NCI-H510A treated with DMSO at 0.1 percent for 48 hours (cell line): ENCODE measurements at places on chromosomes 6 and 20.

GRCh38 chr20:51633430-51633829 lies 90.9 kb upstream of the NFATC2 start:
- DNase-seq, result no peak

DNA sequence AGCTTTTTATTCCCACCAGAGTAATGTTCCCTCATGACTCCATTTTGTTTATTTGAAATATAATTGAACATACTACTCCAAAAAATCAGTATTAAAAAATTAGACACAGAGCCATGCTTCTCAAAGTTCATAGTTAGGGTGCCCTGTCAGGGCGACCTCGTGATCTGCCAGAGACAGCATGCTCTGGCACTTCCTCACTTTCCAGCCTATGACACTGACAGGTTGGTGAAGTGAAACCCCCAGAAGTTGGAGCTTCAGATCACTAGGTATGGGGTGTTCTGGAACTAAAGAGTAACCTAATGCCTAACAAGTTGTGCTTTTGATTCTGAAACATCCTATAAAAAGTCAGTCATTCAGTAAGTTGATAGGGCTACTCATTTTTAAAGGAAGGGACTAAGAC lies 93.0 kb downstream of the TBC1D7 start:
- no peak for DNase-seq

DNA sequence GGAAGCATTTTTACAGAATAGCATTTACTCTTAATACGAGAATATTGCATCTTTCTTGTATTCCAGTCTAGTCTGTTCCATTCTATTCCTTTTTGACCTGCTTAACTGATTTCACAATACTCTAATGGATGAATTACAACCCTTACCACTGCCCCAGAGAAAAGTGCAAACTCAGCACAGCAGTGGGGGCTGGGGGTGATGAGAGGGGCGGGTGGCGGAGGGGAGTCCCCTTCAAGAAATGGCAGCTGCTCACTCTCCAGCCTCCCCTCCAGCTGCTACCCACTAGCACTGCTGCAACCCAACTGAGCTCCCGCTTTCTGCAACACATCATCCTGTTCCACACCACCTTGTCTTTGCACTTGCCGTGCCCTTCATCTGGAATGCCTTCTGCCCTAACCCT lies 30.1 kb downstream of the PIM1 start:
- DNase-seq, result no peak

DNA sequence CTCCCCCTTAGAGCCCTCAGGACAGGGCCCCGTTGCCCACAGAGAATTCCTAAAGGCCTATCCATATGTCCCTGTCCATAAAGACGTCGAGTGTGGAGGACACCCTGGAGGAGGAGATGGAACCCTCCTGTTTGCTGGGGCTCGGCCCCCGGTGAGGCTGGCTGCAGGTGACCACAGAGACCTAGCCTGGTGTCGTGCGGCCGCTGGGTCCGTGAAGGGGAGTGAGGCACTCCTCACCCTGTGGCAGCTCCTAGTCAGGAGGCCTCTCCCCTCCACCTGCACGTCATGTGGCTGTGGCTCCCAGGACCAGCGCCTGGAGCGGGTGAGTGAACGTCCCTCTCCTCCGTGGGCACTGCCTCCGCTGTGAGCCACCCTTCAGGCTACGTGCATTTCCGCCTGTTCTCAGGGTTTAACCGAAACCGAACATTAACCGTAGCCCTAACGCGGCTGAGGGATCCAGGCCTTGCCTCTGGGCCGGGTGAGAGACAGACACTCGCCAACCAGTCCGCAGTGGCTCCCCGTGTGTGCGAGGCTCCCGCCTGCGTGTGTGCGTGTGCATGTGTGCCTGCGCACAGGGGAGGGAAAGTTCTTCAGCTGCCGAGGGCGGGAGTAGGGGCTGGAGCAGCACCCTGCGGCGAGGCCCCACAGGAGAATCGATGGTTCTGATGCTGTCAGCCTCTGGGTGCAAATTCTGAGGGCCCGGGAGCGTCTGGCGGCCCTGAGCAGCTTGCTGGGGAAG lies 5.9 kb upstream of the TCEA2 start:
- no peak for DNase-seq

DNA sequence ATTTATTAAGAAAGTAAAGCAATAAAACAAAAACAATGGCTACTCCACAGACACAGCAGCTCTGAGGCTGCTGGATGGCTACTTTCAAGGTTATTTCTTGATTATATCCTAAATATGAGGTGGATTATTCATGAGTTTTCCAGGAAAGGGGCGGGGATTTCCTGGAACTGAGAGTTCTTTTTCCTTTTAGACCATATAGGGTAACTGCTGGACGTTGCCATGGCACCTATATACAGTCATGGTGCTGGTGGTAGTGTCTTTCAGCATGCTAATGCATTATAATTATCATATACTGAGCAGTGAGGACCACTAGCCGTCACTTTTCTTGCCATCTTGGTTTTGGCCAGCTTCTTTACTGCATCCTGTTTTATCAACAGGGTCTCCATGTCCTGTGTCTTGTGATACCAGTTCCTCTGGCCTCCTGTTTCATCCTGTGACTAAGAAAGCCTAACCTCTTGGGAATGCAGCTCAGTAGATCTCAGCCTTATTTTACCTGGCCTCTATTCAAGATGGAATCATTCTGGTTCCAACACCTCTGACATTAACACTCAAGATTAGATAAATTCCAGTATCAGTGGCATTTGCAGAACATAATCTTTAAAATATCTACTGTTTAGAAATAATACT lies 32.3 kb upstream of the TRDN start:
- no peak for DNase-seq

GRCh38 chr20:19249106-19249879 lies 36.9 kb downstream of the SLC24A3 start:
- no peak for DNase-seq

- no peak for DNase-seq
Measured at GRCh38 chr6:16659466-16660156, 101.6 kb downstream of the ATXN1 start.

- DNase-seq, result no peak
Measured at GRCh38 chr20:18645851-18646250, 58.0 kb downstream of the DTD1 start.

DNA sequence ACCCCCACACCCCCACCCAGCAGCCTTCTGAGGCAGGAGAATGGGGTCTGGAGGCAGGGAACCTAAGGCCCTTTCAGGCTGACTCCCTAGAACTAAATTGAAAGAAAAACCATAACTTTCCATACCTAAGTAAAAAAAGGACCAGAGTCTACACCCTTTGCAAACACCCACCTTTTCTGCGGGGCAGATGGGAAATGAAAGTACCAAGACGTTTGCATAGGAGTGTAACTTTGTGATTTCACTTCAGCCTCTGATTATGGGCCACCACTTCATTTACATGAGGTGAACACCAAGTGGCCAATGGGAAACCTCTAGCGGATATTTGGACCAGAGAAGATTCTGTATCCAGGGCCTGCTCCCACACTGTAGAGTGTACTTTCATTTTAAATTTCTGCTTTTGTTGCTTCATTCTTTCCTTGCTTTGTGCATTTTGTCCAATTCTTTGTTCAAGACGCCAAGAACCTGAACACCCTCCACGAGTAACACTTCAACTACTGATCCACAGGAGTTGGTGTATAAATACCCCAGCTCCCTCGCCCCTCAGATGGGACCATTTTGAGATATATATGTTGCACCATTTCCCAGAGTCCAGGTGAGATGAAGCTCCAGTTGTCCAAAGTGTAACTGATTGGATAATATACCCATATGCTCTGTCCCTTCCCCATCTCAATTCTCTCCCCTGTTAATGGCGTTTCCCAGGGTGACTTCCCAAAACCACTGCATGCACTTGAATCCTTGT lies 18.9 kb upstream of the SRSF6 start:
- DNase-seq, result no peak

DNA sequence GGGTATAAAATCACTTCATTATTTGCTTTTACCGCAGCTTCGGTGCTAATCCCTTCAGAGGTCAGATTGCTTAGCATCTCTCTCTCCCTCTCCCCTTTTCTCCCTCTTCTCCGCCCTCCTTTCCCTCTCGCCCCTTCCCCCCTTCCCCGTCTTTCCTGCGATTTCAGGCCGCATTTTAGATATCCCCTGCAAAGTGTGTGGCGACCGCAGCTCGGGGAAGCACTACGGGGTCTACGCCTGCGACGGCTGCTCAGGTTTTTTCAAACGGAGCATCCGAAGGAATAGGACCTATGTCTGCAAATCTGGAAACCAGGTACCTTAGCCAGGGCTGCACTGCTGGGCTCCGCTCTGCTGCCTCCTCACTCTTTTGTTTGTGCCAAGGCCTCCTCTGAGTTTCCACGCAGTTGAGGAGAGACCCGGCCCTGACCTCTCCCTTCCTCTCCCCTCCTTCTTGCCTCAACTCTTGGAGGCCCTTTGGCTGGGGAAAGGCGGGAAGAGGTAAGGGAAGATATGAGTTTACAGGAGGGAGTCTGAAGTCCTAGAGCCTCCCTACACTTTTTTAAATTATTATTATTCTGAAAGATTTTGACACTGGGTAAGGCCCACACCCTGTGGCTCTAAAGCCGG lies 5.6 kb downstream of the NR2E1 start:
- no peak for DNase-seq

DNA sequence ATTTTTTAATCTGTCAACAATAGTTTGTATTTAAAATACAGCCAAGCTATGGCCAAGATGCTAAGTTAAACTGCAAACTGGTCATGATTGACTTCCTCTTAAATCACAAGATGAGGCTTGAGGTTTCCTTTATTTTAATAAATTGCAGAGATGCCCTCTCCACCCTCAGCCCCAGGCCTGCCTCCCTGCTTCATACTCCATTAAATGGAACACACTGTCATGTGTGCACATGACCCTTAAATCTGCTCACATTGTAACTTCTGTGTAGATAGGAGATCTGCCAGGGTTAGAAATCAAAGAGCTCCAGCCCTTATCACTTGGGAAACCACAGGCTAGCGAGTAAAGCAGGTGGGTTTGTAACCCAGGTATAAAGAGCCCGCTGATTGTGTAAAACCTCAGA lies 20.8 kb downstream of the DUSP22 start:
- no peak for DNase-seq

- DNase-seq, result no peak
Measured at GRCh38 chr6:152941746-152942145, 41.1 kb downstream of the FBXO5 start.

GRCh38 chr20:63878899-63879663 lies 14.0 kb downstream of the TPD52L2 start:
- no peak for DNase-seq

GRCh38 chr20:33859157-33859695 lies 48.1 kb downstream of the CHMP4B start:
- DNase-seq, result no peak

- DNase-seq, result peak; percentile 62
Measured at GRCh38 chr20:33299111-33299603, 16.1 kb downstream of the BPIFB1 start.

DNA sequence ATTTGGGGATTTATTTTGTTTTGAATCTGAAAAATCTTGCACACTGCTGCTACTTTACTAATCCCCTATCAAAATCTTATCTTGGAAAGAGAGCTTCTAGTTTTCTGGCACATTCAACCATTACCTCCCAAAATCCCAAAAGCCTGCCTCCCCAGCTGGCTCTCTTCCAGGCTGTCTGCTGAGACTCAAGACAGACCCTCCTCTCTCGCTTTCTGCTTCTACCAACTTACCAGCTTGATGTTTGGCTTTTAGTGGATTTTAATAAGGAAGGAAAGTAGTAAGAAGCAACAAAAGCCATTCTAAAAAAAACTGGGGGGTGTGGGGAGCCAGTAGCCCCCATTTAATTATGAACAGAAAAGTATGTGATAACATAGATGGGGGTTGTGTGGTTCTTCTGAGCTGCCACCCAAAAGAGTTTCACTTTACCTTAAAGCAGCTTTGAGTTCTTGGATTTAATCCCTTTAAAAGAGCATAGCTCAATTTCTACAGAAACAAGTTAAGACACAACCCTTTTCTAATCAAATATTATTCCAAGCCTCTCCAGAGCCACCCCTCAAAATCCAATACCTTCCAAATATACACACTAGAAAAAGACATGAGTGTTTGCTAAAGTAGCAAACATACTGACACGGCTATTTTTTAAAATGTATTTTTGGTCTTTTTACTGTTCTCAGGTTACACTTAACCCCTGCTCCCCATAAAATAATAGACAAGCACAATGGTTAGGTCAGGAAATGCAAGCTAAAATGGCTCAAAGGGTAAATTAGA lies 71.7 kb downstream of the ATP9A start:
- peak; percentile 56 for DNase-seq

GRCh38 chr6:42332916-42333315 lies 115.3 kb upstream of the MRPS10 start:
- DNase-seq, result no peak

DNA sequence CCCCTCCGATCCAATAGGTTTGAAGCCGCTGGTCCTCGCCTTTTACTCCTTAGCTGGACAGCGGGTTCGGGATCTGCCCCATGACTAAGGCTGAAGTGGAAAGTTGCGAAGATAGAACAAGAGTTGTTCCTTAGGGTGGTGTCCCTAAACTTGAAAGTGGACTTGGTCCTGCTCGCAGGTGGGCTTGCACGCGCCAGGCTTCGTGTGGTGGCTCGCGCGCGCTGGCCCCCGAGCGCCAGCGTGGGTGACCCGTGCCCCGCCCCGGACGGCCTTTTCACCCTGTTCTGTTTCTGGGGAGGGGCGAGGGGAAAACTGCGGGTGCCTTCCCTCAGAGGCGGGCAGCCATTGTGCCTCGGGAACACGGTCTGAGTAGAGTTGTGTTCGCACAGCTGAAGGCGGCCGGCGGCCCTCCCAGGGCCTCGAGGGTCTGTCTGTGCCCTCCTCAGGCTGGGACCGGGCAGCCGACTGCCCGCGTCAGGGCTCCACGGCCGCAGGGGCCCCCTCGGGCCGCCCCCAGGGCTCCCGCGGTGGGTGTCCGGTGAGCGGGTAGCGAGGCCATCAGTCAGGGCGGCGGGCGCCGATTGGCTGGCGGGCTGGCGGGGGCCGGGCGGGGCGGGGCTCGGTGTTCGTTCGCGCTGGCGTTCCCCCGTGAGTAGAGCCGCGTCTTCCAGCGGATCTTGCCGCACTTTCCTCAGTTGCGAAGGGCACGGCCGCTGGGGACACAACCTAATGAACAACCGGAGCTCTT lies 33.0 kb downstream of the RREB1 start:
- DNase-seq, result peak; percentile 47

DNA sequence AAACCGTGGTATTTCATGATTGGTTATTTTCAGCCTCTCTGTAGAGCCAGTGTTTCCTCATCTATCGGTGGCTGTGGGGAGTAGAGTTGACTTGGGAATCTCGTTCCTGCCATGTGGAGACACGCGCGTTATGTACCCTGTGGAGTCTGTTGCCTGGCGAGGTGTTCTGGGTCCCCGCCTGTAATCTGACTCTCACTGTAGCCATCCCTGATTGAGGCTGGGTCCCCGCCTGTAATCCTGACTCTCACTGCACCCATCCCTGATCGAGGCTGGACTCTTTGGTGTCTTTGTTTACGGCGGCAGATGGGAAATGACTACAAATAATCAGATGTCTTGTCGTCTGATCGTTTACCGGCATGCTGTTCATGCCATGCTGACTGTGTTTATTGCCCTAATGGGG lies 153.9 kb downstream of the DTNBP1 start:
- DNase-seq, result no peak

DNA sequence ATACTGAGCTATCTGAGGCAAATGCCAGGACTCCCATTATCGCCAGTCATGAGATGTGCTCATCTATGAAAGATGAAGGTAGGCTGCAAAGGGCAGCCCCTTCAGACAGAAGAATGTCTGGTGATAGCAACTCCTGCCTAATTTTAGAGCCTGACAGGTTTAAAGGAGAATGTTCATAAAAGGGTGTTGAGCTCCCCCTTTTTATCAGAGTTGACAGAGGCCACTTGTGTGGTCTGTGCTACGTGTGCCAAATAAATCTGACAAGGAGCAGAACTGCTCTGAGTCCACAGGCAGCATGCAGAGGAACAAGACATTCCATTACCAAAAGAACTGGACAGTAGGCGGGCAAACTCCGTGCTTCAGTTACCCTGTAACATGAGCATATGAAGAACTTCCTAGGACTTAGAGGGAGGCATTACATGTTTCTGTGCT lies 101.8 kb downstream of the PREP start:
- no peak for DNase-seq
